ENCODE measurements at places on chromosomes 1 and 21.

DNA sequence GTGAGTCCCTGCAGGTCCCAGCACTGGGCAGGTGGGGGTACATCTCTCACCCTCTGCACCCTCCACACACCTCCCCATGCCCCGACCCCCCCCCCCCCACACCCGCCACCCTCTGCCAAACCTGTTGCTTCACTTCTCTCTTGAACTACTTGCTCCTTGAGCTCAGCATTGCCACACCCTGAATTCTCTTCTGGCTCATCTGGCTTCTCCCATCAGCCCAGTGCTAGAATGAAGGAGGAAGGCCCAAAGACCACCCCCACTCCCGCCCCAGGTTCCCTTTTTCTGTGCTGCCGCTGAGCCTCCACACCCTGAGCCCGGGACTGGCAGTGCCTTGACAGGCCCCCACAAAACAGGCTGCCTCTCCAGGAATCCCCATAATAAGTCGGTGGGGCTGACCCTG is 6.4 kb upstream of the TNNI1 start:
- peak; percentile 28 for DNase-seq

DNA sequence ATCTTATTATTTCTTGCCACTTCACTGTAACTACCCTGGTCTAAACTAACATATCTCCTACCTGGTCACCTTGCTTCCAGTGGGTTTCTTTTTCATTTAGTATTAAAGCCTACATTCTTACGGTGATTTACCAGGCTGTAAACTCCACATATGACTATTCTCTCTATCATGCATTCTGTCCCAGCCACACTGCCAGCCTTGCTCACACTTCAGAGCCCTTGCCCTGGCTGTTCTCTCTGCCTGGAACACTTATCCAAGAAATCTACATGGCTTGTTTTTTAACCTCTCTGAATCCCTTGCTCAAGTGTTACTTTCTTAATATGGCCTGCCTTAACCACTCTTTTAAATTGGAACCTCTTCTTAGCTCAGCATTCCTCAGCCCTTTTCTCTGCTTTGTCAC is 212.7 kb downstream of the GPR52 start:
- no peak for DNase-seq

GRCh38 chr1:86429835-86430234 is 5.9 kb downstream of the CLCA2 start:
- peak; percentile 95 for DNase-seq

DNA sequence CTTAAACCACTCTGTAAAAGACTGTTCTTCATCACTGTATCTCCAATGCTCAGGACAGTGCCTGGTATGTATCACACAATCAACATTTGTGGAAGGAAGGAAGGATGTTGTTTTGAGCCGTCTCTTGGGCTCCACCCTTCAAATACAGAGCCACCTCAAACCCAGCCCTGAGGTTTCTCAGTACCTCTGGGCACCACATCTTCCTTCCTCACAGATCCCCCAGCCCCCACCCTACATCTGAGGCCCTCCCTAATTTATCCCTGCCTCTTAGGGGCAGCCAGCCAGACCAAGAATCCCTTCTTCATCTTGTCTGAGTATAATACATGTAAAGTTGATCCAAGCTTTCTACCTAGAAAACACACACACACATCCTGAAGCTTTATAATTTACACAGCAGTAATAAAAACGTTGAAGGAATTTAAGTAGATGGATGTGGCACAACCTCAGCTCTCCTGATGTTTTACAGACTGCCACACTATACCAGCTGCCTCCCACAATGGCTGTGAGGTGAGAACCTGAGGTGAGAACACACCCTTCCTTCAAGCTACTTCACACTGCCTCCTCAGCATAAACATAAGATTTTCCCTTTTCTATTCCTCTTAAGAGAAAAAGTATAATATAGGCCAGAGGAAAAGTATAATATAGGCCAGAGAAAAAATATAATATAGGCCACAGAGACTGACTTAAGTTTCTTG is 48.5 kb downstream of the CDC7 start:
- no peak for DNase-seq

GRCh38 chr1:111571987-111572386 is 47.6 kb upstream of the RAP1A start:
- no peak for DNase-seq

DNA sequence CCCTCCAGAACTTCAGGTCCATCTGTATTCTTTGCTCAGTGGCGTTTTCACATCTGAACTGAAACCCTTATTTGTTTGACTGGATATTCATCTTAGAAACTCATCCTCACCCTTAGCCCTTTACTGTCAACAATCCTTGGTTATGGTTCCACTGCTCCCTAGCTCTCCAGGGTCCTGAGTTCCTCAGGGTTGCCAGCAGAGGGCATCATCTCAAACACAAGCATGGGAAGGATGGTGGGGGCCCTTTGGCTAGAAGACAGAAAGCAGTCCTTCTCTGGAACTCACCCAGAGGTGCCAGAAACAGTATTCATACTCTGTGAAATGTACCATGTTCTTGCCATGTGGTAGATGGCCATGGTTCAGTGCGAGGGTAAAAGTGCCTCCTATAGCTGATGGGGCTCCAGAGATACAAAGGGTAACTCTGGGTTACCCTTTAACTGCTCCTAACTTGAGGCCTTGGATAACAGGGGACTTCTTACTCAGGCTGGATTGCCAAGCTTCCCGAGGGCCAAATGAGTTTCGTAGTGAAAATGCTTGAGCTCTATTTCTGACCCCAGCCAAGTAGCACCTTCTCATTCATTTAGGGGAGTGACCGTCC is 11.3 kb downstream of the NCSTN start:
- DNase-seq, result no peak

GRCh38 chr1:151457911-151458801 is 1.1 kb downstream of the POGZ start:
- DNase-seq, result peak; percentile 77

GRCh38 chr1:2115702-2116341 is 65.6 kb downstream of the PRKCZ start:
- DNase-seq, result no peak

DNA sequence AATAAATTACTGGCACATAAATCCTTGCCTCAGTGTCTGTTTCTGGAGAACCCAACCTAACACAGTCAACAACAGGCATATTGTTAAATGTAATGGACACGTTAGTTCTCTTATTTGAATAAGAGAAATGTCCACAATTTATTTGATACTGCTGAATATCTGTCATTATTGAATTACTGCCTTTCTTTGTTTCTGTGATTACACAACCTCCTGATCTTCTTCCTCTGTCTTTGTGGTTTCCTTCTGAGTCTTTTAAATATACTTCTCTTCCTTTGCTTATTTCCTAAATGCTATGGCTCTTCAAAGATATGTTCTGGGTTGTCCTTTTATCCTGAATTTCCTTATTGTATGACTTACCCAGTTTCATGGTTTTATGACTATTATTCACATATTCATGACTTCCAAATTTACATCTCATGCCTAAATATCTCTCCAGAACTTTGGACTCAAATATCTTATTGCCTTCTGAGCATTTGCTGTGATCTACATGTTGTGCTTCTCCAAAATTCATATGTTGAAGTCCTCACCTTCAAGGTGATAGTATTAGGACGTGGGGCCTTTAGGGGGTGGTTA is 39.9 kb downstream of the MSH4 start:
- no peak for DNase-seq

DNA sequence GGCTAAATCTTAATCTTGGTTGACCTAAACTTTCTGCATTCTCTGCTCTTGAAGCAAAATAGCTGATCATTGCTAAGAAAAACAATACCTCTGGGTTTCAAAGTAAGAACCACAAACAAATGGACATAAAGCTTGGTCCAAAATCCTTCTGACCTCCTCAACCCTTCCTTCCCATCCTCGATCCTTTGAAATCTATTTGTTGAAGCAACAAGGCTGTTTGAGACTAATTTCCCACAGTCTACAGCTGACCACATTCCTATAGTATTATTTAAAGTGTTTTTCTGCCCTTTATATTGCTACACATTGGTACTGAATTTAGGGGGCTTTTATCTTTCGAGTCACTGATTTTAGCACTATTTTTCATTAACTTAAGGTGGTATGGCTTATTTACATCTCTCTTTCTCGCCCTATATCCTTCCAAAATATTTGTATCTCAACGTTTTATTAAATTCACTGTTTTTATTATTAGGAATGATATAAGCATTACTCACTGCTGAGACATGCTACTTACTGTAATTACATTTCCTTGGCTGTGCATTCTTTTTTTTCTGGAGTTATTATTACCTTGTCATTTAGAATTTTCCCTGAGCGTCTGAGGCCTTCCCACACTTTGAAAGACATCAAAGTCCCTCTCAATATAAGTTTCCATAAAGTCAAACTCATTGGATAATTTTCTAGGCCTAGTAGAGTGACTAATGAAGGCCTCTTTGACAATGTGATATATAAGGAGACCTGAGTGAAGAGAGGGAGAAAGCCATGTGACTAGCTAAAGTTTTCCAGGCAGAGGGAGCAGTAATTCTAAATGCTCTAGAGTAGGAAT is 73.9 kb downstream of the RAB3GAP2 start:
- no peak for DNase-seq

- DNase-seq, result peak; percentile 81
Measured at GRCh38 chr21:36859744-36860501, 106.5 kb downstream of the HLCS start.

DNA sequence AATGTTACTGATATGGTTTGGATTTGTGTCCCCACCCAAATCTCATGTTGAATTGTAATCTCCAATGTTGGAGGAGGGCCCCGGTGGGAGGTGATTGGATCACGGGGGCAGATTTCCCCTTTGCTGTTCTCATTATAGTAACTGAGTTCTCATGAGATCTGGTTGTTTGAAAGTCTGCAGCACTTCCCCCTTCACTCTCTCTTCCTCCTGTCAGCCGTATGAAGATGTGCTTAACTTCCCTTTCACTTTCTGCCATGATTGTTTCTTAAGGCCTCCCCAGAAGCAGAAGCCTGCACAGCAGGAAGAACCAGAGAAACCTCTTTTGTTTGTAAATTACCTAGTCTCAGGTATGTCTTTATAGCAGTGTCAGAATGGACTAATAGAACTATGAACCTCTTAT is 28.4 kb downstream of the TRIM33 start:
- DNase-seq, result peak; percentile 72

DNA sequence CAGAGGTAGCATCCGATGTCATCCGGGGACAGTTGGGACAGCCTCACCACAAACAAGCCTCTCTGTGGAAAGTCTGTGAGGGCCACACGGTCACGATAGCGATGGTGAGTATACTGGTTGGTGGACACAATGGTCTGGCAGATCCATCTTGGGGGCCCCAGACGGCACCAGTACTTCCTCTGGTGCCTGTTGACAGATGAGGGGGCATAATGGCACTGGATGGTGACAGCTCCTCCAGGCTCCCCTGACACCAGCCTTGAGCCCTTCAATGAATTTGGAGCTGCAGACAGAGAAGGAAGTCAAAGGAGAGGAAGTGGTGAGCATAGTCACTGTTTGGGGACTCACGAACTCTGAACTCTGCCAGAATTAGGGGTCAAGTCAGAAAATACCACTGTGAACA is 8.0 kb downstream of the FCAMR start:
- peak; percentile 49 for DNase-seq

GRCh38 chr21:17045214-17045853 is 467.5 kb upstream of the CXADR start:
- DNase-seq, result no peak

GRCh38 chr21:33151941-33152731 is 77.6 kb upstream of the IFNAR2 start:
- DNase-seq, result peak; percentile 27

DNA sequence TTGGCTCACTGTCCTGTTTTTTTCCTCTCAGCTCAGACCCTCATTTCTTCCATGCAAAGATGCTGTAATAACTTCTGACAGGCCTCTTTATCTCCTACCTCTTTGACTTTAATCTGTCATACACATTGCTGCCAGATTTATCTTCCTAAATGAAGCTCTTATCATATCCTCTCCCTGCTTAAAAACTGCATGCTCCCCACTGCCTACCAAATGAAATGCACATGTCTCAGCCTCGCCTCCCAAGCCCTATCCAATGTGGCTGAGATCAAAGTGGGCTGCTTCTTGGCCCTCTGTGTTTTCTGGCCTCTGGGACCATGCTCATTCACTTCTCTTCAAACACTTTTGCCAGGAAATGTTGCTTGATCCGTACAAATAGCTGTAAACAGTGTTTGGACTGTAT is 38.3 kb downstream of the IRF2BP2 start:
- no peak for DNase-seq

DNA sequence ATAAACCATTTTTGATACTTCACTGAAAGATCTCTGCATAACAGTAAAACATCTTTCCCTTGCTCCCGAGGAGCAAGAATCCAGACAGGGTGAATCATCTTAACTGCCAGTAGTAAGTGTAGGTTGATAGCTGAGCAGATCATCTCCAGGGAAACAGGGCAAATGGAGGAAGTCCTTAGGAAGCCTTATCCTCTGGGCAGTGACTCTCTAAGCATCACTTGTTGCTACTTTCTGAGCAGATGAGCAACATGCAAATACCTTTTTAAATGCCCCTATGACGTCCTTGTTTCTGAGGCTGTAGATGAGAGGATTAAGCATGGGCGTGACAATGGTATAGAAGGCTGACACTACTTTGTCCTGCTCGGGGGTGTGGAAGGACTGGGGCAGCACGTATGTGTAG is 8.9 kb downstream of the OR2T11 start:
- DNase-seq, result no peak

GRCh38 chr1:179779645-179780272 is 36.7 kb downstream of the FAM163A start:
- DNase-seq, result no peak

DNA sequence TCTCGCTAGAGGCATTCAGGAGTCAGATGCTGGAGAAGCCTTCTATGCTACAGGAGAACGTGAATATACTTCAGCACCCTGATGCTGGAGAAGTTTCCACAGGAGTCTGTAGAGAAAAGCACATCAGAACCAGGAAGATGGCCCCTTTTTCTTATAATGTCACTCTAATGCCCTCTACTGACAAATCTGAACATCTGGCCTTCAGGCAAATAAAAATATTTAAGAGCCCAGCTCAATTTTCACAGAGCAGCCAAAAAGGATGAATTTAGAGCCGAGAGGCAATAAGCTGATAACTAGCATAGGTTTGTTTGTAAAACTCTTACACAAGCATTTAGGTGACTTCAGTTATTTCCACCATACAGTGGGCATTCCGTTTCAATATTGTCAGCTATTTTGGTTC is 3.8 kb upstream of the RRP15 start:
- no peak for DNase-seq

- DNase-seq, result no peak
Measured at GRCh38 chr1:153655333-153655732, 3.2 kb upstream of the SNAPIN start.

DNA sequence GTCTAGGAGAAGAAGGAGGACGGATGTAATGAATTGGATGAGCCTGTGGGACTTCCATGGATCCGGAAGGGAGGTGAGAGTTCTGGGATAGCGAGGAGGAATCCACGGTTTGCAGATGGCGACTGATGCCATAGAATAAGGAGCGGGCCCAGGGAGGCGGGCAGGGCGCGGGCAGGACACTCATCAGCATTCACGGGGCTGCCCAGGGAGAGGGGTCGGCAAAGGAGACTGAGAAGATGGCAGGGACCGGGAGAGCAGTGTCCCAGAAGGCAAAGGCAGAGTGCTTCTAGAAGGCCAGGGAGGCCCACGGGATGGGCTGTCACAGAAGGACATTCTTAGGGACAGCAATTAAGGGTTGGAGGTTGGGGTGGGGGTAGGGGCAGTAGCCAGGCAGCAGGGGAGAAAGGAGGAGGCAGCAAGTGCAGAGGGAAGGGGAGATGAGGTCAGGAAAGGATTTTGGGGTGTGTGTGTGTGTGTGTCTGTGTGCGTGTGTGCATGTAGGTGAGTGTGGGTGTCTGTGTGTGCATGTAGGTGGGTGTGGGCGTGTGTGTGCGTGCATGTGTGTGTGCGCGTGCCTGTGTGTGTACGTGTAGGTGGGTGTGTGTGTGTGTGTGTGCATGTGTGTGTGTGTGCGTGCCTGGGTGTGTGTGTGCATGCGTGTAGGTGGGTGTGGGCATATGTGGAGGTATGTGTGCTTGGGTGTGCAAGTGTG is 1.1 kb upstream of the COL8A2 start:
- no peak for DNase-seq

GRCh38 chr1:35838693-35839245 is 31.0 kb downstream of the AGO4 start:
- DNase-seq, result peak; percentile 71
